ENCODE measurements at places on chromosomes 5 and 9. TPM values are rescaled to one million over a fixed set of nuclear protein-coding genes. Genes with fewer than 3 reads are reported as not detected.

The MYOT gene
- total RNA-seq, result not detected

The NR5A1 gene
- total RNA-seq, result 1.2 TPM

The MCTP1 gene
- total RNA-seq, result 2.2 TPM

The PRELID2 gene
- total RNA-seq, result 4.3 TPM

All from endothelial cell (in vitro differentiated cells).